NCI-H187 (cell line): ENCODE measurements at places on chromosomes 5 and 9.

DNA sequence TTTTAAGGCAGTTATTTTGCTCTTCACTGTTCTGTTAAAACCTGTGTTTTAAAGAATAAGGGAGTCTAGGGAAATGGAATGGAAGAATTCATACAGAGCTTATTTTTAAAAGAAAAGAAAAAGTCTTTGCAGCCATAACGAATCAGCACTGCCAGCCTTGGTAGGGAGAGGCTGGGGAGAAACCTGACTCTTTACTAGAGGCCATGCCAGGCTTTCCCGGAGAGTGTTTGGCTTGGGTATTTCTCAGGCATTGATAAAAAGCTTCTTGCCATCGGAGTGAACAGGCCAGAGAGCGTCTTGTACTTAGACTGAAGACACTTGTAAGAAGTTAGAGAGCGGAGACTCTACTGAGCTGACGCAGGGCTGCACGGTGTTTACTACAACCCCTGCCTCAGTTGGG, 72.7 kb upstream of the NFIL3 start:
- DNase-seq: no peak

GRCh38 chr5:171272996-171273970, 35.8 kb upstream of the TLX3 start:
- no peak for DNase-seq

DNA sequence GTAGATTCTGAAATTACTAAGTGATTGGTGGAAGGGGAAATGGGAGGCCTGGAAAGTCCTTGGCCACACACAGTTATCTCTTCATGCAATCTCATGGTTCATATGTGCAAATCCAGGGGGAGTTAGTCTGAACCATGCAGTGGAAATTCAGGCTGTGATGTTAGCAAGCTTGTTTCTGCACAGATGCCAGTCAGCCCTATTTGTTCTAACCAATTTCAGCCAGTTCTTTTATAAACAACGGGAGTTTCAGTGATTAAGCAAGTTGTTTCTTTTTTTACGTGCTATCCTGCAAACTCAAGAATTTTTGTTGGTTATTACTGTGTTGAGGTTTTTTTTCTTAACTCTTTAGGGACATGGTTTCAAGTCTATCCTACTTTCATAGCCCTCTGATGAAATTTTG, 298.0 kb downstream of the FER start:
- no peak for DNase-seq

DNA sequence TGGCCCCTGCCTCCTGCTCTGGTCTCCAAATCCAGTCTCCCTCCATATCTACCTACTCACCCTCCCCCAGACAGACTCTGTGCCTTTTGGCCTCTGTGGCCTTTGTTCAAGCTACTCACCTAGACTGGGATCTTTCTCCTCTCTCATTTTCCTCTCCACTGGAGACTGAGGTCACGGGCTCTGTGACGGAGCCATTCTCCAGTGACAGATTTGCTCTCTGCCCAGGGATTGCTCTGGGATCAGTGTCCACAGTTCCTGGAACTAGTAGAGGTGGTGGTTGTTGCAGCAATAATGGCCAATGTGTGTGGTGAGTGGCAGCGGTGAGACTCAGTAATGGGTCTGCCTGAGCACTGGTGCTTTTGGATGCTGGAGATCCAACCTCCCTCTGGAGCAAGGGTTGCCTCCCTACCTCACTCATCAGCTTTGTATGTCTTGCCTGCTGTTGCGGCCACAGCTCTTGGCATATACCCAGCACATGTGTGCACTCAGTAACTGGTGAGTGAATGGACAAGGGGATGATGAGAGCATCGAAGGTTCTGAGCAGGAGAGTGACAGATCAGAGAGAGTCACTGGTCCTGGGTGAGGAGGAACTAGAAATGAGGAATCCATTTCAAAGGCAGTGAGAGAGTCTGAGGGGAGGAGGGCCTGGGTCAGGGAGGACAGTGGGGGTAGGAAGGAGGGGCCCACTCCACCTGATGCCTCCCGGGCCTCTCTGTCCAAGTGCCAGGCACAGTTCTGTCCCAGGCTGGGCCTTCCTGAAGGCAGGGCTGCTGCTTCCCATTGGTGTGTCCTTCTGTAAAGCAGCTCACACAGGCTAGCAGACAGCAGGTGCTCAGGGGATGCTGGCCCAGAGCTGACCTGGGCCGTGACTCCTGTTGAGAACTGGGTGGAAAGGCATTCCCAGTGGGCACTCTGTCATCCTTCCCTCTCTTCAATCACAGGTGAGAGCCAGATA, 96.5 kb upstream of the PITX1 start:
- DNase-seq: no peak

DNA sequence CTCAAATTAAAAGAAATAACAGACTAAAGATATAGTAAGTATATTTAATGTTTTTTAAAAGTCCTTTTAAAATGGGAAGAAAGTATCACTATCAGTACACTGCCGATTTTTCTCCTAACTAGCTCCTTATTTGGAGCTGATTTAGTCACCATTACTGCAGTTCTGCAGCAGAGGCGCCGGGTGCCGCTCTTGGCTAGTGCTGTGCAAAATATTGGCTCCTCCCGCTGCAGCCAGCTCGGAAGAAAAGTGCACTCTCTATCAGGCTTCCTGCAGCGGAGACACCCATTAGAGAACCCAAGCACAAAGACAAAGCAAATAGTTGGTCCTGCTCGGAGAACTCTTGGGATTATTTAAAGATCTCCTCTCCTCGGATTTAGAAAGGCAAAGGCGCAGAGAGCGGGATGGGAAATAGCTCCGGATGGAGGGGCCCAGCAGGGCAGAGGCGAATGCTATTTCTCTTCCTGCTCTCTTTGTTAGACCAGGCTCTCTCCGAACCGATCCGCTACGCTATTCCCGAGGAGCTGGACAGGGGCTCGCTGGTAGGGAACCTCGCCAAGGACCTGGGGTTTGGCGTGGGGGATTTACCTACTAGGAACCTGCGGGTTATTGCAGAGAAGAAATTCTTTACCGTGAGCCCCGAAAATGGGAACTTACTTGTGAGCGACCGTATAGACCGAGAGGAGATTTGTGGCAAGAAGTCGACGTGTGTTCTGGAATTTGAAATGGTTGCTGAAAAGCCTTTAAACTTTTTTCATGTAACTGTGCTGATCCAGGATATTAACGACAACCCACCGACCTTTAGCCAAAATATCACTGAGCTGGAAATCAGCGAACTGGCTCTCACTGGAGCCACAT, at the start of gene PCDHGB3:
TSS of gene PCDHGB3 (plus strand) at position 249 of the 855 bp plus-strand sequence. CDS start at position 402, 153 bp downstream.
- no peak for DNase-seq

GRCh38 chr5:65708145-65708544, 13.8 kb downstream of the SGTB start:
- no peak for DNase-seq
